Mucosa of gallbladder (tissue), 1 donor: ENCODE measurements at places on chromosomes 7 and 10. TPM values are rescaled to one million over a fixed set of nuclear protein-coding genes. Genes with fewer than 3 reads are reported as not detected.
A peak's percentile ranks its signal among the peaks of the same experiment; 100 is the strongest.

The MMP21 gene
- 0.17 TPM for total RNA-seq

The MYL7 gene
- total RNA-seq: not detected

The GPR37 gene
- total RNA-seq: 3.7 TPM

The ZPBP gene
- total RNA-seq: not detected

The SPAM1 gene
- total RNA-seq: not detected

The TRUB1 gene
- 17.8 TPM for total RNA-seq

- DNase-seq: no peak
Observed at GRCh38 chr10:74962517-74962916, 136.1 kb downstream of the KAT6B start.

DNA sequence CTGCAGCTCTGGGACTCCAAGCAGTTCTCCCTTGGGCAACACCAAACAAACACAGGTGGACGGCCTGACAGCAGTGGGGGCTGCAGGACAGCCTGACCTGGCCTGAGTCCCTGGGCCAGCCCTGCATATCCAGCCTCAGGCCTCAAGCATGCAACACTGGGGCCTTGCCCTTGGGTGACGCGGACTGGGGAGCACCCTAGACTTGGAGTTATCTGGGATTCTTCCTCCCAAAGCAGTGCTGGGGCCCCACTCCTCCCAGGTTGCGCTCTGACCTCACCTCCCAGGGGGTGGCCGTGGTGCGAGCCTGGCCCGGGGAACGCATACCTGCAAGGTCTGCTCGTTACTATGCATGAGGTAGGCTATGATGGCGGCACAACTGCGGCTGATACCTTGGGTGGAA lies 6.2 kb upstream of the TMEM120A start:
- DNase-seq: no peak

- no peak for DNase-seq
Observed at GRCh38 chr7:74507538-74508319, 54.0 kb downstream of the GTF2IRD1 start.

GRCh38 chr7:127189074-127189473 lies 63.7 kb downstream of the GRM8 start:
- DNase-seq: no peak

GRCh38 chr10:62634576-62634975 lies 169.9 kb upstream of the ADO start:
- no peak for DNase-seq

- no peak for DNase-seq
Observed at GRCh38 chr7:97026715-97027426, 2.2 kb upstream of the DLX5 start.

- DNase-seq: no peak
Observed at GRCh38 chr10:22615819-22616499, 98.4 kb downstream of the PIP4K2A start.

GRCh38 chr10:122454071-122454470 lies 382 bp upstream of the ARMS2 start:
- no peak for DNase-seq

- no peak for DNase-seq
Observed at GRCh38 chr10:78194539-78195402, 161.1 kb downstream of the RPS24 start.

DNA sequence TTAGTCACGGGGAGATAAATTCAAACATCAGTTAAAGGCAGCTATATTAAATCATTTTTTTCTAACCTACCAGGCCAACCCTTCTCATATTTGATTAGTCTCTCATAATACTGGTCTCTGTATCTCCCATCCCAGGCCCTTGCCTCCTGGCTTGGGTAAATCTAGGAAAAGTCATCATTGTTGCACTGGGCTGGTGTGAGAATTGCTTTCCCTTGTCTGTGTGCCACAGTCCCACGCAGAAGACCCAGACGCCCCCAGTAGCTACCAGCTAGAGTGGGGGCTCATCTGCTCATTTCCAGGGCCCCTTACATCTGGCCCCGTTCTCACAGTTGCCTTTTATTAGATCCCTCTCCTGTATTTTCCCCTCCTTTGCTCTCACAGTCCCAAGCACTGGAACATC lies 67.6 kb upstream of the VIPR2 start:
- no peak for DNase-seq

- no peak for DNase-seq
Observed at GRCh38 chr7:134892963-134893362, 93.3 kb upstream of the AGBL3 start.

GRCh38 chr10:22624287-22624738 lies 90.1 kb downstream of the PIP4K2A start:
- DNase-seq: no peak

- DNase-seq: no peak
Observed at GRCh38 chr10:51227897-51228713, 153.8 kb downstream of the PRKG1 start.

DNA sequence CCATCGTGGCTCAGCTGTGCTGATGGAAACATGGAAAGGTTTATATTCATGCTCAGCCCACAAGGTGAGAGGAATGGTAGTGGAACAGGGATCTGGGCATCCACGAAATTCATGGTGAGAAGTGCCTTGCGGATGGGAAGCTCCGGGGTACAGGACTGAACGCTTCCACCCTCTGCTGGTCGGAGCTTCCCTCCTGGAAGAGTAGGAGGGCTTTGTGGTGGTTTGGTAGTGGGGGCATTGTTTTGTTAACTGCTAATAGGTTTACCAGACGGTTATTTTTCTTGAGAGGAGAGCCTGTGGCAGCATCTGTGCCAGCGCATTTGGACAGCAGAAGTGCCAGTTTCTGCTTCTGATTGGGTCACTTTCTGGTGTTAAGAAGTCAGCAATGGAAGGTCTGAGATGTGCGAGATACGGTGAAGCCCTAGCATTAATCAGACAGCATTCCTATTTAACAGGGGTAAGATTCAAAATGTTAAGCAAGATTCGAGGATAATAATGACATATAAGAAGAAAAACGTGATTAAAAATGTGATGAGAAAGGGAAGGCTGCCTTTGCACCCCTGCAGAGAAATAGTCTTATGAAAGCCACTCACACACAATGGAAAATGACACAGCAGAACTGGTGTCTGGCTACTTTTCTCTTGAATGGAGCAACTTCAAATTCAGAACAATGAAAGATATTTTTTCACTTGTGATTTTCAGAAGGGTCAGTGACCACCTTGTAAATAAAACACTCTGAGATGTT lies 17.7 kb downstream of the ABCA13 start:
- DNase-seq: no peak

DNA sequence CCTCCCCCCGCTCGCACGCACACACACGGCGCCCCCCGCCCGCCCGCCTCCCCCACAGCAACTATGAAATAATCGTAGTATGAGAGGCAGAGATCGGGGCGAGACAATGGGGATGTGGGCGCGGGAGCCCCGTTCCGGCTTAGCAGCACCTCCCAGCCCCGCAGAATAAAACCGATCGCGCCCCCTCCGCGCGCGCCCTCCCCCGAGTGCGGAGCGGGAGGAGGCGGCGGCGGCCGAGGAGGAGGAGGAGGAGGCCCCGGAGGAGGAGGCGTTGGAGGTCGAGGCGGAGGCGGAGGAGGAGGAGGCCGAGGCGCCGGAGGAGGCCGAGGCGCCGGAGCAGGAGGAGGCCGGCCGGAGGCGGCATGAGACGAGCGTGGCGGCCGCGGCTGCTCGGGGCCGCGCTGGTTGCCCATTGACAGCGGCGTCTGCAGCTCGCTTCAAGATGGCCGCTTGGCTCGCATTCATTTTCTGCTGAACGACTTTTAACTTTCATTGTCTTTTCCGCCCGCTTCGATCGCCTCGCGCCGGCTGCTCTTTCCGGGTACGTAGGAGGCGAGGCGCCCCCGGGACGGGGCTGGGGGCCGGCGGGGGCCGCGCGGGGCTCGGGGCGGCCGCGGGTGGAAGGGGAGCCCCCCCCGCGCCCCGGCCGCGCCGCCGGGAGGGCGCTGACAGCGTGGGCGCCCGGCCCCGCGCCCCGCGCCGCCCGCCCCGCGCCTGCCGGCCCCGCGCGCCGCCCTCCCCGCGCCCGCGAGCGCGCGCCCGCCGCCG lies 441 bp downstream of the BMI1 start:
- DNase-seq: peak; percentile 57

DNA sequence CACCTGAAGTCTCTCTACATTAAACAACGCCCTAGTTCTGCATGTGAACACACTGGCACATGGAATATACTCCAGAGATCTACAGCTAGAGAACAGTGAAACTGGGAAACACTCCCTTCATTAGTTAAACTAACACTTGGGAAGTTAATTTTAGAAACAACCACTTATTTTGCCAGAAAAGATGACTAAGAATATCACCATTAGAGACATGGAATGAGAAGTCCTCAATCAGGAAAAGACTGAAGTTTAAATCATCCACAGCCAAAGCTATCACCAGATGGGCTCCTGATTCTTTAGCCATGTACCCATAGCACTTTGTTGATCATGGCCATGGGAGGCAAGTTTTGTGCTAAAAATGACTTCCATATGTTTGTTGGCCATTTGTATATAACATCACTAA lies 719.5 kb downstream of the KCNMA1 start:
- DNase-seq: no peak

GRCh38 chr10:89389254-89389653 lies 3.2 kb upstream of the IFIT1 start:
- no peak for DNase-seq
